ENCODE measurements at places on chromosomes 11 and 22.

GRCh38 chr22:49235463-49236300, 592.0 kb downstream of the BRD1 start:
- DNase-seq, result no peak

DNA sequence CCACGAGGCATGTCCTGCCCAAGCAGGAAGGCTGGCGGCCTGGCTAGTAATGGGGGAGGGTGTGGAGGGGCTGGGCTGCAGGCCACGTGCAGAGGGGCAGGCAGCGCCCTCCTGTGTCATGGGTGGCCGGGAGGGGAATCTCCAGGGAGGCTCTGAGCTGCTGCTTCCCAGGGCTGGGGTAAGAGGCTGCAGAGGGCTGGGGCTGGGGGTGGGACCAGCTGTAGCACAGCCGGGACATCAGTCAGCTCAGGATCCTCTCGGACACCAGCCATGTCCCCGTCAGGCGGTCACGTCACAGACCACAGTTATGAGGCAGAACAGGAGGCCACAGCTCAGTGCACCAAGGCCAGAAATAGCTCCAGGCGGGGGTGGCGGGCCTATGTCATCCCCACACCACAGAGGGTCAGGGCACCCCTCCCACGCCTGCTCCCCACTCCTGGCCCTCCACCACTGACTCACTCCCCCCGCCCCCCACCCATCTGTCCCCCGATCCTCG, 21.1 kb downstream of the RTN4R start:
- no peak for DNase-seq

GRCh38 chr11:12693479-12694182, 19.4 kb downstream of the TEAD1 start:
- peak; percentile 84 for DNase-seq

GRCh38 chr22:22030493-22031182, 48.1 kb upstream of the TOP3B start:
- DNase-seq, result no peak

- no peak for DNase-seq
These were observed 16.7 kb upstream of the ARHGAP32 start for GRCh38 chr11:129208863-129209262.

DNA sequence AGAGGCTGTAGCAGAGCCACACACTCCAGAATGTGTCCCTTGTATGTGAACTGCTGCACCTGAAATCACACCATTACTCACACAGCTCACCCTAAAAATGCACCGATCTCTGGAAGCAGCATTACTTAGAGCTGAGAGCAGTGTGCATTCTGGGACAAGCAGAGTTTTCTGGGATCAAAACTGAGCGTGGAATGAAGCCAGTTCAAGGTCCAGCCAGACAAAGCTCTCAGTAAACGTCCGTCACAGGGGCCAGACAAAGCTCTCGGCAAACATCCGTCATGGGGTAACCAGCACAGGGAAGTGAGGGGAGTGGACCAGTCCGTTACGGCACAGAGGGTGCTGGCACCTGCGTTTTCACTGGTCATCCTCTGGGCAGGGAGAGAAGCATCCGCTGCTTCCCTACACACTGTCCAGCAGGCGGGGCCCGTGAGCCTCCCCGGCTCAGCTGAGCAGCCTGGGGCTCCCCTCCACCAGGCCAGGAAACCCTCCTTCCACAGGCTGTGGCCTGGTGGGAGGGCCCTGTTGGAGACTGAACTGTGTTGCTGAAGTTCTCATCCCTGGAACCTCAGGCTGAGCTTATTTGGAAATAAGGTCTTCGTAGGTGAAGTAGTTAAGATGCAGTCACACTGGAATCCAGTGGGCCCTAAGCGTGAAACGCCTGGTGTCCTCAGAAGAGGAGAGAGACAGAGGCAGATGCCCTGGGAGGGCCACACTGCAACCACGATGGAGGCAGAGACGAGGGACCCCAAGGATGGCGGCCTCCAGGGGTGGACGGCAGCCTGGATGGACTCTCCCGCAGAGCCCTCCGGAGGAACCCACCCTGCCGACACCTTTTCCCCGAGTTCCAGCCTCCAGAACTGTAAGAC, 883.9 kb downstream of the BRD1 start:
- DNase-seq, result peak; percentile 33

DNA sequence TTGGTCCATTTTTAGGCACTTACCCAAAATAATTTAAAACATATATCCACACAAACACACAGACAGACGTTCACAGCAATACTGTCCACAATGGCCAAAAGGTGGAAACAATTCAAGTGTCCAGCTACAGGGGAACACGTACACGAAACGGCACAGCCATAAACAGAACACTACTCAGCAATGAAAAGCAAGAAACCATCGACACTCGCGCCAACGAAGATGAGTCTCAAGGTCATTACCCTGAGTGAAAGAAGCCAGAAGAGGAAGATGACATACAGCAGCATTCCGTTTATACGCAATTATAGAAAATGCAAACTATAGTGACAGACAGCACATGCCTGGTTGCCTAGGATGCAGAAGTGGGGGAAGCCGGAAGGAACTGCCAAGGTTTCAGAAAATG, 13.4 kb upstream of the COMT start:
- DNase-seq, result no peak

GRCh38 chr11:87440076-87440770, 402.5 kb downstream of the TMEM135 start:
- no peak for DNase-seq

GRCh38 chr11:100760744-100761143, 73.7 kb downstream of the ARHGAP42 start:
- DNase-seq, result no peak

- no peak for DNase-seq
These were observed 1088.2 kb downstream of the BRD1 start for GRCh38 chr22:48739348-48740085.

DNA sequence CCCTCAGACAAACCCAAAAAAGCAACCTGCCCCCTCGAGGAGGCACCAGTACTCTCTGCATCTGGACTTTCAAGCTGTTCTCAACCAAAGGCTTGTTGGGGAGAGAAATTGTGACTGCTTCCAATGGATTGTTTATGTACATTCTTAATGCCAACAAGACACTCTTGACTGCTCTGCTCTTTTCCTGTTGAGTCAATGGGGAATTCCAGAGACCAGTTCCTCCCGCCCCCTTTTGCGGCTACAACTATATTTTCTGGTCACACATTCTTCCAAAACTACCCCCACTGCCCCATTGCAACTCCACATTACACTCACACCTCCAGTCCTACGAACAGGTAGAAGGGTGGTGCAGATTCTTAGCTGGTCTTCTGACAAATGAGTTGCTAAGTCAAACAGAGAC, 187.0 kb downstream of the DSCAML1 start:
- no peak for DNase-seq

DNA sequence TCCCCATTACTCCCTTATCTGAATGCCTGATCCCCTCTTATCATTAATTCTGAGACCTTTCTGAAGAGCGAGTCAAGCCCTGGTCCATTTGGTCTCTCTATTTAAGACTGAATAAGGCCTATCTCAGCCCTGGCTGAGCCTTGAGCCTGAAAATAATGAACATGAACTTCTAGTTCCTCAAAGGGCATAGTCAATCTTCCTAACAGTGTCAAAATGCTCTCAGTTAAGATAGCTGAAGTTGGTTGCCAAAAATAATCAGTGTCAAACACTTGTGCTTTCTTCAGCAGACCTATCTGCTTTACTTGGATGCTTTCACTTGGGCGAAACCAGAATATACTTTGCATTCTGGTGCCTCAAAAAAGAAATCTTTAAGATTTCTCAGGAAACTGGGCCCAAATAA, 42.6 kb upstream of the PPP2R1B start:
- no peak for DNase-seq

- no peak for DNase-seq
These were observed 235.8 kb downstream of the SWAP70 start for GRCh38 chr11:9899676-9900075.

DNA sequence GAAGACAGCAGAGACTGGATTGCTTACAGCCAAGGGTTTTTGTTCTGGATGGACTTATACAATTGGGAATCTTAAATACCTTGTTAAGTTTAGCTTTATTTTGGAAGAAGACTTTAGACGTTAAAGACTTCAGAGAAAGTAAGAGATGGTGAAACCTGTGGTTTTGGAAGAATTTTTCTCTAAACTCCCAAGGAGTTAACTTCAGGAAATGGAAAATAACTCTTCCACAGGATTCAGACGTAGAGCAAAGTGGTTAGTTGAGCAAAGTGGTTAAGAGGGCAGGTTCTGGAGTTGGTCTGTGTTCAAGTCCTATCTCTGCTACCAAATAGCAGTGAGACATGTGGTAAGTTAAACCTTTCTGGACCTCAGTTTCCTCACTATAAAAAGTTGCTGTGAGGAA, 12.8 kb downstream of the PITPNB start:
- no peak for DNase-seq

GRCh38 chr11:86676533-86677154, 4.2 kb upstream of the ME3 start:
- no peak for DNase-seq
